Stimulated activated CD8-positive, alpha-beta memory T cell treated with anti-CD3 and anti-CD28 coated beads, Interleukin-7, amount 100 ng/mL, for 24 hours (primary cell): ENCODE measurements at places on chromosomes 7 and 10.

DNA sequence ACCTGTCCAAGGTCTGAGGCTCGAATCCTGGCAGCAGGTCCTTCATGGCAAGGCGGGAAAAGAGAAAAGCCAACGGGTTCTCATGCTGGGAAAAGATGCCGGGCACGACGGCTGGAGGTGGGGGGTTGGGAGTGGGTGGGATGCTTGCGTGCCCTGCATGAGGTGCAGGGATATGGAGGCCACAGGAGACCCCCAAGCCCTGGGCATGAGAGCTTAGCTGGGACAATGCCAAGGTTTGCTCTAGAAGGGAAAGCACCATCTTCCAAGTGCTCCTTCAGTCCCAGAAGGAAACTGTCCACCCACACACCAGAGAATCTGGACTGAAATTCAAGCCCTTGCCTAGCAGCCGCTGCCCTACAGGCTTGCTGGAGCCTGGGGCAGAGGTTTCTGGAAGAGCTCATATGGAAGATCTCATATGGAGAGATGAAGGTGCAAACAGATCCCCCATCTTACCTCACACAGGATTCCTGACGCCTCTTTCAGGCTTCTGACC is 64.3 kb downstream of the ZRANB1 start:
- no peak for DNase-seq

DNA sequence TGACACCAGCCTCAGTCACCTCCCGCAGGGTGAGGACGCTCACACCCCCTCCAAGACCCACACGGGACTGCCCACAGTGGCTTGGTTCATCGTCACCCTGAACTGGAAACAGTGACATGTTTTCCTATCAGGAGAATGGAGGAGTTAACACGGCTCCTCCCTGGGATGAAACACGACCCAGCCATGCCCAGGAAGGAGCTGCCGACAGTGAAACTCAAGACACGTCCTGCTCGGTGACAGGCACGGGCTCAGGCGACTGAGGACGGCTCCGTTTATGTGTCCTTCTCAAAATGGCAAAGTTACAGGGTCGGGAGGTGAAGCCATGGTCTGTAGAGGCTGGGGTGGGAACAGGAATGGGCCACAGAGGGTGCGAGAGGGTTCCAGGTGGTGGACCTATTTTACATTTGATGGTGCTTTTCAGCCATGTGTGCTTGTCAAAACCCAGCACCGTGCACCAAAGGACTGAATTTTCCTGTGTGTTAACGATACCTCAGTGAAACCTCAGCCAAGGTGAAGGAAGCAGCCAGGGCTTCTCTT is 272.4 kb downstream of the ADARB2 start:
- no peak for DNase-seq

GRCh38 chr7:133391206-133391605 is 138.3 kb downstream of the EXOC4 start:
- no peak for DNase-seq

DNA sequence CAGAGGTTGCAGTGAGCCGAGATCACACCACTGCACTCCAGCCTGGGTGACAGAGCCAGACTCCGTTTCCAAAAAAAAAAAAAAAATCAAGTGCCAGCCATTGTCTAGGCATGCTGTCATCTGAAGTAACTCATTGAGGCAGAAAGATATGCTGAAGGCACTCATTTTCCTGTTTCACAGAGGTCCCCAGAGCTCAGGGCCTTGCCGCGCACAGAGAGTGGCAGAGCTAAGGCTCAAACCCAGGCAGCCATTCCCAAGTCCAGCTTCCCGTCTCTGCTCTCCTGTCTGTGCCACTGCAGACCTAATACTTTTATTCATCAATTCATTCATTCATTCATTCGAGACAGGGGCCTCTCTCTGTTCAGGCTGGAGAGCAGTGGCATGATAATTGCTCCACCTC is 3.5 kb downstream of the GRIFIN start:
- DNase-seq, result no peak

DNA sequence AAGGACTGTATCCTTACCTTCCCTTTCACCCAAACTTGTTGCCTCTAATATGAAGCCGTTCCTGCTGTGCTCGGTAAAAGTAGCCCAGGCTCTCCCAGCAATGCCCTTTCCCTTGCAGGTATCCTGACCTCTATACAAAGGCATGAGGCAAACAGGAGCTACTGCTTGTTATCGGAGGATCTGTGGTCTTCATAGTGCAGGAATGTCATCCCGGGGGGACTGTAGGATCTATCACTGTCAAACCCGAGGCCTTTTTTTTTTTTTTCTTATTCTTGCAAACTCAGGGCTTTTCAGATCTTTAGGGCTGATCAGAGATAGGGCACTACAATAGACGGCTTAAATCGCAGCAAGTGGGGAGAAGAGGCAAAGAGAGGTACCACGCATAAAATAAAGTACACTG is 1206.6 kb downstream of the TYW1 start:
- no peak for DNase-seq

GRCh38 chr10:72039377-72039776 is 49.0 kb downstream of the SPOCK2 start:
- no peak for DNase-seq

DNA sequence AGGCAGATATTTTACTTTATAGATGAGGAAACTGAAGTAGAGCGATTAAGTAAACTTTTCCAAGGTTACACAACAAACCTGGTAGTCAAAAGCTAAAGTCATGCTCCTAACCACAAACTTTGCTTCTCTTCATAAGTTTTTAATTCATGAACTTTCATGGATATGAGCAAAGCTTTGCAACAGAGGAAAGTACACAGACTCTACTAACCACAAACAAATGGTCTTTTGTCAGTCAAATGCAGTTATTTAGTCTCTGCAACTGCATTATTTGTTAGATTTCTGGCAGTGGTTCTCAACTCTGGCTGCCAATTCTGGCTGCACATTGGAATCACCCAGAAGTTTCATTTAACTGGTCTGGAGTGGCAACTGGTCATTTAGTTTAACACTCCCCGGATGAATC is 140.6 kb upstream of the TMEM168 start:
- DNase-seq, result no peak

- no peak for DNase-seq
These were observed 271.3 kb downstream of the TYW1 start for GRCh38 chr7:67267914-67268313.

DNA sequence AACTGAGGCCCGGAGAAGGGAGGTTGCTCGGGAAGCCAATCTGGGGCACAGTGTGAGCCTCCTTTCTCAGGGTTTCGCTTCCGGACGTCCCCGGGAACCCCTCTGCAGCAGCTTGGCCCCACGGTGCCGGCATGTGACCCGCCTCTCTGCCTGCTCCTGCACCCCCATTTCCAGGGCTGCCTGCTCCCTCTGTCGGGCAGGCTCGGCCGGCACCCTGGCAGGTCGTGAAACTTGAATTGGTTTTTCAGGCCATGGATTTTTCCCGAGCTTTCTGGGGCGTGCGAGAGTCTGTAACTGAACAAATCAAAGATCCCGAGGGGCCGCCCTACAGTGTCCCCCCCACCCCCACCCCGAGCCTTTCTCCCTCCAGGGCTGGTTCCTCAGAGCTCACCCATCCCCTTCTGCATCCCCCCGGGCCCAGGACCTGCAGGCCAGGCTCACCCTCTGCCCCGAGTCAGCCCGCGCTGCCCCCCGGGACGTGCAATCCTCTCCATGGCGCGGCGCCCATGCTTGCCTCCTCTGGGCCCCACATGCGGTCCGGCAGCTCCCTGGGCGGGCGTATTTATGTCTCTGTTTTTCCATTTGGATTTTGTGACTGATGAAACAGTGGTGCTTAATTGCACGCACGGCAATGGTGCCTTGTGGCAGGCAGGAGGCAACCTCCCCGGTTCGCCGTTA is 58.1 kb downstream of the UNCX start:
- no peak for DNase-seq
